ENCODE measurements at places on chromosomes 16 and 17. TPM values are rescaled to one million over a fixed set of nuclear protein-coding genes. Genes with fewer than 3 reads are reported as not detected.

SGCA gene
- 9.1 TPM for total RNA-seq

DNA sequence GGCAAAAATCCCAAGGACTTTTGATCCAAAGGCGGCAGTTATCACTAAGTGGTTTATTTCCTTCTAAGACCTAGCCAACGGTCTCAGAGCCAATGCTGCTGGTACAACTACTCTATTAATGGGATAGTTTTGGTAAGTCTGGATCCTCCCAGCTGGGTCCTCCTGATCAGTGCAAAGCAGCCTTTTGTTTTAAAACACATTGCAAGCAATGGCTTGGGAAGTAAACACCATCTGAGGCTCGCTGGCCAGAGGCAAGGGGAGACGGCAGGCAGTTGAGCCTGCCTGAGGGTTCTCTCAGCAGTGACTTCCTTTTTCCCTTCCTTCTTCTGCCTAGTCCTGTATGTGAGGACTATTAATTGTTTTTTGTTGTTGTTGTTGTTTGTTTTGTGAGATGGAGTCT is 1.6 kb upstream of the SLC5A10 start:
- DNase-seq = no peak

DNA sequence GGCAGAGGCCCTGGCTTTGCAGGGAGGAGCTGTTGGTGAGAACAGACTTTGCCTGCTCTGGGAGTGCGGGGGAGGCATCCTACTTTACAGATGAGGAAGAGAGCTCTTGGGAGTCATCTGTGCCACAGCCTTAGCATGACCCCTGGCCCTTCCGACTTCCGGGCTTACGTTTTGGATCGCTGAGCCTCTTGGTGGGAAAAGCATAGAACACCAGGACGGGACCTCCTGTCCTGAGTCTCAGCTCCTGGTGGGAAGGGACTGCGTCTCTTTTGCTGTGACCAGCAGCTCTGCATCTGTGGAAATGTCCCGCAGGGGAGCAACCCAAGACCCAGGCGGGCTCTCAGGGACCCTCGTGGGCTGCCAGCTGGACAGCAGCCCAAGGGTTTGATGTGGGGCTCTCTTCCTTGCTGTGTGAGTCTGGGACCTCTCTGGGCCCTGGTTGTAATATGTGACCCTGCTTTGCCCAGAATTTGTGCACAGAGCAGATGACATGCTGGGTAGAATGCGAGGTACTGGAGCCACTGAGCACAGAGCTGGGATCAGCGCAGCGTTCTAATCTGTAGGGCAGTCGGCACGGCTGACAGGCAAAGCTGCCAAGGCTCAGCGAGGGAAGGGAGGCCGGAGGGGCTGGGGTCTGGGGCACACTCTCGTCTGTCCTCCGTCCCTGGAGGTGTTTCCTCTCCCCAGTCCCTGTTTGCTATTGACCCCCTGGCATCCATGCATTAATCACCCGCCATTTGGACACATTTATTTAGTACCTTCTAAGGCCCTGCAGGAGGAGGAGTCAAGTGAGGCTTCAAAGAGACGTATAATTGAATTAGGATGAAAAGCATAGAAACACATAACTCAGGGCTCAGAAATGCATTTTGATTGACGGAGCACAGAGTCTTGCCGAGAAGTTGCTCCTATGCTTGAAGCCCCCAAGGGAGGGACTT is 64.0 kb downstream of the NT5M start:
- DNase-seq = no peak

DNA sequence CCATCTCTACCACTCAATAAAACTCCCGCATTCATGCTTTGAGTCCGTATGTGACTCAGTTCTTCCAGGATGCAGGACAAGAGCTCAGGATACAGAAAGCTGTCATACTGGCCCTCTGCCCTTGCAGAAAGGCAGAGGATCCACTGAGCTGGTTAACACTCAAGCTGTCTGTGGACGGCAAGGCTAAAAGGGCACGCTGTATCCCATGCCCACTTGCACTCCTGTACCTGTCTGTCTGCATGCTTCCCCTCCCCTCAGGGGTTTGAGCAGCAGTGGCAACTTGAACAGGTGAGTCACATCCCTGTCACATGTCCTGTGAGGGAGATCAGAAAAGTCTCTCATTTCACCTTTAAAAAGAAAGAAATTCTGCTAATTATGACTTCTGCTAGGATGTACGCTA is 293.8 kb downstream of the HS3ST3B1 start:
- no peak for DNase-seq

DNA sequence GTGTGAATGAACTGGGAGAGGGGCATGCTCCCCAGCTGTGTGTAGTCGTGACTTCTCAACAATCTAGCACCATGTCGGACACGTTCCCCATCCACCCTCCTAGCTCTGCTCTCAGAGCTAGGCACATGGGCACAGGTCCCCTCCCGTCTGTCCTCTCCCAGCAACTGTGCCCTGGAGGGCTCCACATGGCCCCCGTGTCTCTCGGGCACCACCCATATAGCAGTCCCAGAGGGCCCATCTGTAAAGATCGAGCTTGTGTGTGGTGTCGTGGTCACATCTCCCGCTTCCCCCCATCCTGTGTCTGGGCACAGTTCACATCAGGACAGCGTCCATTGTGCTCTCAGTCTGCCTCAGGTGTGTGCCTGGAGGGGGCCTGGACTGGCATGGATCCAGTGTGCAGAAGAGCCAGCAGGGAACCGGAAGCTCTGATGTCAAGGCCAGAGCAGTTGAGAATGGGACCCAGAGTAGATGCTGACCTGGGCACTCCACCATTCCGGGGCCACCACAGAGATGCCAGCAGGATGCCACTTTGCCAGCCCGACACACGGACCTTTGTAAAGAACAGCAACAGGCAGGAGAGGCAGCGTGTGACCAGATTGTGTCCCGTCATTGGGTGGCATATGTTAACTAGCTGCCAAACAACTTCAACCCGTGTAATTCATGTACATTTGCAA is 55.7 kb downstream of the MARF1 start:
- DNase-seq = no peak

DNA sequence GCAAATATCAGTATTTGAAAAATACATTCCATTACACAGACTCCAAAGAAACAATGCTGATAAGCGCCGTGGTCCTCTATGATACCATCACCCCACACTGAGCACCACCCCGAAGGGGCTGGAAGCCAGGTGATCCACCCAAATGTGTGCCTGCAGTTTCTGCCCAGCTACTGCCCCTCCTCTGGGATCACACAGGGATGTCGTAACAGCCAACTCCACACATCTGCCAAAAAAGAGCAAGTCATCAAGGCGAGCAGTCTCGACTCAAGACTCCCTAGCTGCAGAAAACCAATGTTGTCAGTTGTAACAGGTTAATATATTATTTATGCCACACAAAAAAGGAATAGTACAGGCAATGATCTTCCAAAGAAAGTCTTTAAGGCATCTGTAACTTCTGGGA is 21.0 kb downstream of the CYB5D2 start:
- no peak for DNase-seq

- no peak for DNase-seq
Observed at GRCh38 chr16:53989597-53989996, 285.6 kb downstream of the FTO start.

- no peak for DNase-seq
Observed at GRCh38 chr16:67174706-67175231, 4.4 kb downstream of the NOL3 start.

- DNase-seq = no peak
Observed at GRCh38 chr16:74901606-74902005, 83.3 kb downstream of the WDR59 start.

All from lower lobe of right lung (tissue), 2 donors.